Psoas muscle (tissue), 8 donors: ENCODE measurements at places on chromosomes 16 and 17. TPM values are rescaled to one million over a fixed set of nuclear protein-coding genes. Genes with fewer than 3 reads are reported as not detected.

DNA sequence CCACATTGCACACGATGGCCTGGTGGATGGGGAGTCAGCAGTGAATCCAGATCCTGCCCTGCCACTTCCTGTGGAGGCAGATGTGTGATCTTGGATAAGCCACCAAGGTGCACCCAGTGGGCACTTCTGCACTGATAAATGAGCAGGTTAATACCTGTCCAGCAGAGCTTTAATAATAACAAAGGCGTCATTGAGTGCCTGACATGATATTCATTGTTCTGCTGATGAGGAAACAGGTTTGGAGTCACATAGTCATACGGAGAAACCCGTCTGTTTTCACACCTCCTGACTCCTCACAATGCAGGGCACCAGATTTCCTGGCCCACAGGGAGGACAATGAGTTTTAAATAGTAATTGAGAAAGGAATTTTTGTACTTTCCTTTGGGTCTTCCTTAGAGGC, 324.6 kb upstream of the CDH5 start:
- no peak for DNase-seq

DNA sequence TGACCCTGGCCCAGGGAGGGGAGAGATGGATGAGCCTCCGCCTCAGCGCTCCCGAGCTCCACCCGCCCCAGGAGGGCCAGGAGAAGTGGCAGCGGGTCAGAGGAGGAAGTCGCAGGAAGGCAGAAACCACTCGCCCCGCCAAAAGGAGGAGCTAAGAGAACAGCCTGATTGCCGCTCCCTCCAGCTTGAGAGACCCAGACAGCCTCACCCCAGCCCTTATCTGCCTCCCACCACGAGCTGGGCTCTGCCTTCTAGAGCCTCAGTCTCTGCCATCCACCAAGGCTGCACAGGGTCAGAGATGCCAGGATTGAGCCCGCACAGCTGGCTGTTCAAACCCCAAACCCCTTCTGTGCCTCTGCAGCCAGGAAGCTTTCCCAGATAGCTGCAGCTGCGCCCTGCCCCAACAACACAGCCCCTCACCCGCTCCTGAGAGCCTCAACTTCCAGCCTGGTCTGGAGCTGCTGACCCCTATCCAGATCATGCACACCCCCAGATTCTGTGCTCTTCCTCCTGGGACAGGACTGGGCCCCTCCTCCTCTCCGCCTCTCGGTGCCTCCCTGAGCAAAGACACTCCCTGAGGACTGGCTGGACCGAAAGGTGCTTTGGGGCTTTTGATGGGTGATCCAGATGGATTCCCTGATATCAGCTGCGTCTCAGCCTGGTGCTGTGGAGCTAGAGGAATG, 1.0 kb upstream of the ATP2A3 start:
- no peak for DNase-seq

GRCh38 chr17:17922070-17922614, 50.1 kb downstream of the TOM1L2 start:
- DNase-seq, result no peak

DNA sequence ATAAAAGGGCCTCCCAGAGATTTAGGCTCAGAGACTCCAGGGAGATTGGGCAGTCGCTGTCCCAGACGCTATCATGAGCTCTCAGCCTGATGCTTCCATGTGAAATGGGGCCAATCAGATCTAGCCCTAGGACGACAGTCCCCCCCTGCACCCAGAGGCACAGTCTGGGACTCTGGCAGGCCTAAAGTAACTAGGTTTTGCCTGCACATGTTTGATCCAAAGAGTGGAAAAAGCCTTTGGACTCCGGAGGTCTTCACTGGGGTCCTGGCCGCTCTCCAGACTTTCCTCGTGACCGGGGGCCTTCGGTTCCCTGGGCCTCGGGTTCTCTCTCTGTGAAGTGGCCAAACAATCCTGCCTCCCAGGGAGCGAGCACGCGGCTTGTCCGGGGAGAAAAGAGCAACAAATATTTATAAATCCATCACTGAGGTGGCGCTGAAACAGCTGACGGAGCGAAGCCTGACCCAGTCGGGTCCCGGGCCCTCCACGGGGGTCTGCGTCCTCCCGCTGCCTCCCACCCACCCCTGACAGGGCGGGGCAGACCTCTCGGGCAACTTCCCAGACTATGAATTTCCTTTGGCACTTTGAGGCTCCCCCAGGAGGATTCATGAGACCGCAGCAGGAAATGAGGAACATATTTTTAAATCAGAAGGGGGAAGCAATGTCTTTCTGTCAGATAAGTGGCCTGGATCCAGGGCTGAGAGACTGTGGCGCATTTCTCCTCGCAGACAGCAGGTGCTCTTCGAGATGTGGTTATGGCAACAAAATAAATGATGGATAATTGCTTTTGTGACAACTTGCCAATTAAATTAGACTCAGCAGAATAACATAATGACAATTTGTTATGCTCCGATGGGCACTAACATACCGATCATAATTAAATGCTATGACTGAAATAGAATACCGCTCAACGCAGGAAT, 38.9 kb downstream of the MRPS23 start:
- DNase-seq, result peak; percentile 65

DNA sequence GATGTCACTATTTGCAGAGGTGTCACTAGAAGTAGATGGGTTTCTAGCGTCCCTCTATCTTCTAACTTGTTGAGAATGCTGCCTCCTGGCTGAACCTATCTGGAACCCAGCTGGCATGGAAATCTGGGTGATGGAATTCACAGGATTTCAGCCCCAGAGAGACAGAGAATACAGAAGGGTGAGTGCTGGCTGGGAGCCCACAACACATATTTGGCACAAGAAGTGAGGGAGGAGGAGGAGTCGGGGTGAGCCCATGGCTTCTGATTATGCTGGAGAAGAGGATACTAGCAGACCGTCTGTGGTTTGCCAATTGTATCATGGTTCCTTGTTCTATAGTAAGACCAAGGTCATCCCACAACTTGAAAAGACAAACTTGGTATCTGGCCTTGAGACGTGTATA, 557.8 kb upstream of the SALL1 start:
- no peak for DNase-seq

- peak; percentile 66 for DNase-seq
Observed at GRCh38 chr16:85821390-85822135, 22.1 kb downstream of the COX4I1 start.

COQ7 gene
- total RNA-seq, result 27.7 TPM
